ENCODE measurements at places on chromosomes 11 and 22.

DNA sequence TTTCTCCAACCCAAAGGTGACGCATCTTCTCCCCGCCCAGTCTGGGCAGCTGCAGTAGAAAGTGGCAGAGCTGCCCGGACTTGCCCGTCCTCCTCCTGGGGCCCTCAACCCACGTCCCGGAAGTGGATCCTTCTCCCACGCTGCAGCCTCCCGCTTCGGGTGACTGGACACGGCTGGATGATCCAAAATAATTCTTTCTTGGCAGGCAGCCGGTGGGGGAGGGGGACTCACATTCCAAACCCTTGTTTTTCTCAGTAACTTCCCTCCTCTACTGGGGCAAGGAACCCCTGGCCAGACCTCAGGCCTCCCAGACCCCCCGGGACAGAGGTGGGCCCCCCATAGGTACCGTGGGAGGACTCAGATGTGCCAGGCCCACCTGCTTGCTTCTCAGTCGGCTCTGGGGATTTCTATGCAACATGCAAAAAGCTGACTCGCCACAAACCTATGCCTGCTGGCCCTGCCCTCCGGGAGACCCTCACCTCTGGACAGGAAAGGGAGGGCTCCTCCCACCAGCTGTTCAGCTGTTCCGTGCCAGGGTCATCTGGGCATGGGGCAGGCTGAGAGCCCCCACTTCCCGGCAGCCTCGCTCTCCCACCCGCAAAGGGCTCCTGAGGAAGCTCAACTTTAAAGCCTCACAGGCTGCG lies 1.4 kb downstream of the PLXNB2 start:
- no peak for DNase-seq

GRCh38 chr11:8011981-8012444 lies 24.9 kb downstream of the EIF3F start:
- DNase-seq: no peak

GRCh38 chr11:10080138-10080537 lies 213.9 kb downstream of the SBF2 start:
- DNase-seq: no peak

DNA sequence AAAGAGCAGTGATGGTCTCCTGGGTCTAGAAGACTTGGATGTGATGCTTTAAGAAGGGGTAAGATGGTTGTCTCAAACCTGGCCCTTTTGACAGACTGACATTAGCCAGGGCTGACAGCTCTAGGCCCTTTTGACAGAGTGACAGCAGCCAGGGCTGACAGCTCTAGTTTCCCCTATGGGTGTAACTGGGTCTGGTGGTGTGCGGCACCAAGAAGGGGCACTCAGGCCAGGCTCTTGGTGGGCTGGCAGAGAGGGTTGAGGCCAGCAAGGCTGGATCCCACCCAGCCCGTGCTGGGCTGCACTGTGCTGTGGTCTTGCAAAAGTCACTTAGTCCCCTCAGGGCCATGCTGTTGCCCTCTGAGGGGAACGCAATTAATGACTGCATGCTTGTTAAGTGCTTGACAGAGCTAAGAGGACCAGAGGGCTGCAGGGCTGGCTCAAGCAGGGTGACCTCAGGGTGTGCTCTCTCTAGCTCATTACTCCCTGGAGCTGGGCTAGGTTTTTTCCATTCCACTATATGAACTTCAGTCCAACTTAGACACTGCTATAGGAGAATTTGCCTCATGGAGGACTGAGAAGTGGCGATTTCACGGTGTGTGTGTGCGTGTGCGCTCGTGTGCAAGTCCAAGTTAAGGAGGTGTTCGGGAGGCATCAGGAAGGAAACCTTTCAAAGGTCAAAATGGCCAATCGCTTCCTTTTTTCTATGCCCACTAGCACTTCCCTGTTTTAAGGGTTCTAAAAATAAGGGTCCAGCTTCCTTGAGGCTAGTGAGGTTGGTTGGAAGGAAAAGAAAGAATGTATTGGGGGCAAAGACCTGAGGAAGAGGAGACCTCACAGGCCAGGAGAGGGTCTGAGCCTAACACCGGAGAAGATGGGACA lies 4.4 kb downstream of the UBASH3B start:
- DNase-seq: no peak

DNA sequence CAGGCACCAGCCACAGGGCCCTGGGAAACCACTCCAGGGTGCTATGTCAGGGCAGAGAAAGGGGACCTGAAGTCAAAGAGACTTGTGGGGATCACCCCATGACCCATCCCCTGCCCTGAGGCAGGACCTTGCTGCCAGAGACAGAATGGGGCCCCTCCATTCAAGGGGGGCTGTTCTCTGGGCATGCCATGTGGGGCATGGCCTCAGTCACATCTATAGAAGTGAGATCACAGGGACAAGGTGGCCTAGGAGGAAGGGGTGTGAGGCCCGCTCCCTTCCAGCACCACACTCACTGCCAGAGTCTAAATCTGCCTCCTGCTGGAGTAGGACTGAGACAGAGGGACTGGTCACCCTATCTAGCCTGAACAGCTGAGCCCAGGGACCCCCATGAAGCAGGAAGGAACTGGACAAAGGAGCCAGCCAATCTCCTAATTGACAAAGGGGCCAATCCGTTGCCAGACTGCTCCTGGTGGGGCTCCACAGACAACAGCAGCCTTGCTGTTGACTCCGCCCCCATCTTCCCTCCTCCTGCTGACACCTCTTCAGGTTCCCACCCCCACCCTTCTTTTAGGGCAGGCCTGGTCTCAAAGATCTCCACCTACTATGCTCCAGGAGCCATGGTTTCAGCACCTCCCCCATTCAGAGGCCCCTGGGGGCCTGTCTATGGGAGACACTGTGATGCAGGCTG lies 26.0 kb downstream of the NEAT1 start:
- DNase-seq: no peak

GRCh38 chr11:14506532-14506931 lies 6.9 kb upstream of the COPB1 start:
- DNase-seq: no peak

GRCh38 chr11:116396331-116396730 lies 376.5 kb downstream of the BUD13 start:
- DNase-seq: no peak
